MM.1S (cell line): ENCODE measurements at places on chromosomes 2 and 18.

- no peak for DNase-seq
Measured at GRCh38 chr18:59039449-59039848, 100.2 kb upstream of the SEC11C start.

- no peak for DNase-seq
Measured at GRCh38 chr2:158497486-158497885, 40.7 kb downstream of the PKP4 start.

DNA sequence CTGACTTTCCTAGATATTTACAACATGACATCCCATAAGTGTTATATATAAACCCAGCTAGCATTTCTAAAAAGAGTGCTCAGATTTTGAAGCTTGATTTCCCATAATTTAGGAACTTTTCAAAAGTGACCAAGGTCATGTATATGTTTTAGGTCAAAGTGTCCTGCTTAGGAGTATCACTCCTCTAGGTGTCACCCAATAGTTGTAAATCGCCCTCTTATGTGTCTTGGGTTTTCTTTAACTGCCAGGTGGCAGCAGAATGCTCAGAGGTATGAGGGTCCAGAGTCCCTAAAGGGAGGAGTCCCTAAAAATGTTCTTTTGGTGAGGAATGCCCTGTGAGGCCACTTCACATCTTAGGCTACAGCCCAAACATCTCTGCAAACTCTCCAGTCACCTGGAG, 358.3 kb downstream of the CELF4 start:
- no peak for DNase-seq

DNA sequence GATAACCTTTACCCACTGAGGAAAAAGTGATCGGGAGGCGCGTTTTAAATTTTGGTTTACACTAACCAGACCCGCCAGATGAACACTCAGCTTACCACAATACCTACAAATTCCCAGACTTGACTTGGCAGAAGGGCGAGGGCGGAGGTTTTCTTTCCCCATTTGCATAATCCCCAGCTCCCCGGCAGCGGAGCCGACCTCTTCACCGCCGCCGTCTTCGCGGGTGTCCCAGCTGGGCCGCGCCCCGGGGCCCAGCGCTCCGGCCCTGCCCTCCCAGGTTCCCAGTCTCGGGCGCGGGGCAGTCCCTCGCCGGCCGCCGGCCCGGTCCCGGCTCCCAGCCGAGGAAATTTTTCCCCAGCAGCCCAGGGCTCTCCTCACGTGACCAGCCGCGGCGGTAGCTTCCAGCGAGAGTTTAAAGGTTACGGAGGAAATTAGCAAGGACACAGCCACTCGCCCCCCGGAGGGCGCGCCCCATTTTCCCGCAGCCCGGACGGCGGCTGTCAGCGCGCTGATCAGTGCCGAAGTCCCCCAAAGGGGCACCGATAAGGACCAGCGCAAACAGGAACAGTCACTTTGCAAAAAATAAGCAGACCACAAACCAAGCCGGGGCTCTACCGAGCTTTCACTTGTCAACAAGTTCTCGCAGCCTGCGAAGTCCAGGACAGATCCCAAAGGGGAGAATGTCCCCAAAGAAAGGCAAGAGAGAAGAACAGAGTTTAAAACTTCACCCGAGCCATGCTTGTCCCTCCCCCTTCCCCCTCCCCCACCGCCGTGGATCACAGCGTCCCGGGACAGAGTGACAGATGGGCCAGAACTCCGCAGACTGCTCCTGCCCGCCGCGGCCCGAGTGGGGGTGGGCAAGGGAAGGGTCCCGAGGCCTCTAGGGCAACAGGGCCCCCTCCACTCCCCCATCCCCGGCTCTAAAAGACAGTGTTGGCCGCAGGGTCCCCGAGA, 1.3 kb upstream of the PRKCE start:
- DNase-seq = peak; percentile 63

- DNase-seq = no peak
Measured at GRCh38 chr18:36130883-36131653, 1.4 kb downstream of the ELP2 start.

GRCh38 chr2:190819840-190820301, 60.8 kb upstream of the GLS start:
- DNase-seq = no peak

DNA sequence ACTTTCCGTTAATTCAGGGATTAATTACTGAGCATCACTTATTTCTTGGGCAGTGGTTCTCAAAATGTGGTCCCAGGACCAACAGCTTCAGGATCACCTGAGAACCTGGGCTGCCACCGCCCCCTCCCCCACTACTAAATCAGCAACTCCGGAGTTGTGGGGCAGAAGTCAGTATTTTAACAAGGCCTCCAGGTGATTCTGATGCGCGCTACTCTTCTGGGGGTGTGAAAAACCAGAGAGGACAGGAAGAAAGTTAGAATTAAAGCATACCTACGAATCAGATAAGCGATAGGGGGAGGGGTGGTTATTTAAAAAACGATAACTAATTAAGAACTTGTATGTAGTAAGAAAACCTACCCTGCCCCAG, 319 bp downstream of the ZSCAN30 start:
- DNase-seq = no peak

GRCh38 chr2:218743068-218743467, 32.4 kb downstream of the TTLL4 start:
- DNase-seq = no peak

DNA sequence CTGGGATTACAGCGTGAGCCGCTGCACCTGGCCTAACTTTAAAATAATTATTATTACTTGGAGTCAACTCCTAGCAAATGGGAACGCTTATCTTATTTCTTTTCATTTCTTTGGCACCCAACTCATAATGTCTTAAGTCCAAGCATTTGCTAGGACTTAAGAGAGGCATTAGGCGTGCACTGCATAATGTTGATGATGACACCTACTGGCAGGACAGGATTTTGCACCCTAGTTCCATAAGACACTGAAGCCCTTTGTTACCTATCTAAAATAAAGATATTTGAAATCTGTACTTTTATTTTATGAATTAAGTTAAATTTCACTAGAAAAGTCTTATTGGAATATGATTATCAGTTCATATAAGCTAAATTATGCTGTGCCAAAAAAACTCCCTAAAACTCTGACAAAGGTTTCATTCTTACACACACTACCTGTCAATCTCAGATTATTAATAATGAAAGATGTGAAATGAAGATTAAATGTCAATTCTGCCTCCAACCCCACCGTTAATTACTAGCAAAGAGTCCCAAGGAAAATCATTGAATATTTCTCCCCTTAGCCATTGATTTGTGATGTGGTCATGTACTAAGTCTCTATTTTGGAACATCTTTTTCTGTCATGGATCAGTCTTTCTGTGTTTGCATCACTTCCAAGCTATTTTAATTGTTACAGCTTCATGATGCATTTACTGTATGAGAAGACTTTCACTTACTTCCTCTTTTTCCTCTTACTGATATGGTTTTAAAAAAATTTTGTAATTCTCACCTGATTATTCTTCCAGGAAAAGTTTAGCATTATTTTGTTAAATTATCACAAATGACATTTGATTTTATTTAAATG, 12.7 kb upstream of the CDH2 start:
- peak; percentile 67 for DNase-seq

- no peak for DNase-seq
Measured at GRCh38 chr2:54770211-54770610, 46.7 kb downstream of the EML6 start.

DNA sequence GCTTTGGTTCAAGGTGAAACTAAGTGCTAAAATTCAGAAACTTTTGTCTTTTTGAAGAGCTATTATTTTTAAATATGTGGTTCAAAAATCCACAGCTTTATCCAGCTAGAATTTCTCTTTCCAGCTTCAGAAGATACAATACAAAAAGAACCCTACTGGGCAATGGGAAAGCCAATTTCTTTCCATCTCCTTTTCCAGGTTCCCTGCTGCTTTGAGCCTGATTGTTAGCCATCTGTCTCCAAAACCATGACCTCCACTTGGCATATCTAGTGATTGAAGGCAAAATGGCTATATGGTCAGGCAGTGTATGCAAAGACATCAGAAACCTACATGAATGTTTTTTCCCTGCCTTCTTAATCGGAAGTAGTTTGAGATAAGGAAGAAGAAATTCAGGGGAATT, 134.1 kb downstream of the KCNH7 start:
- no peak for DNase-seq

DNA sequence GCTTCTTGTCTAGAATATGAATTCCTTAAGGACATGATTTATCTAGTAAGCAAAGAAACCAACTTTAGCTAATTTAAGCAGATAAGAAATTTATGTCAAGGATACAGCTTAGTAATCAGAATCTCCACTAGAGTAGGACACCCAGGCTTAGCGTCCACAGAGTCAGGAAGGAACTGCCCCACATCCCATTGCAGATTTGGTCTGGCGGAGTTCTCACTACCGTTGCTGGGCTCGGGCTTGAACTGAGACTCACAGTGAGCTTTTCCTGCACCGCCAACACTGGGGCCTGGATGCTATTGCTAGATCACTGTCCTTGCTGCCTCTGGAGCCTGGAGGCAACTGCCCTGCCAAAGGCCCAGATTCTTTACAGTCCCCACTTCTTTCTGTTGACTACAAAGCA, 68.1 kb downstream of the SMAD4 start:
- no peak for DNase-seq

- DNase-seq = no peak
Measured at GRCh38 chr2:609881-610280, 67.3 kb downstream of the TMEM18 start.

DNA sequence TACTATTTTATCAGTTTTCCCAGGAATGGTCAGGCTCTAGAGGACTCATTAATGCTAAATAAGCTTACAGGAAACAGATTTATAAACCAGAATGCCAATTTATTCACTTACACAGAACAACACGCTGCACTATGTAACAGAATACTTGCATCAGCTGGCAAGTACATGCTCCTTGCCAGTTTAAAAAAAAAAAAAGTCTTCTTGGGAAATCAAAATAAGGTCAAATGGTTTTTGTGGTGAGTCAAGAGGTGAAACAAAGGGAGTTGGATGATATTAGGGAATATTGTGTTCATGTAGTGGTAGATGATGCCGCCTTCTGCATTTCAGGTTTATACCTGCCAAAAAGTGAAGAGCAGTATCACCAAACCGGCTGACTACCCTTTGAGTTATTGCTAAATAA, 1322.1 kb upstream of the ZEB2 start:
- no peak for DNase-seq

DNA sequence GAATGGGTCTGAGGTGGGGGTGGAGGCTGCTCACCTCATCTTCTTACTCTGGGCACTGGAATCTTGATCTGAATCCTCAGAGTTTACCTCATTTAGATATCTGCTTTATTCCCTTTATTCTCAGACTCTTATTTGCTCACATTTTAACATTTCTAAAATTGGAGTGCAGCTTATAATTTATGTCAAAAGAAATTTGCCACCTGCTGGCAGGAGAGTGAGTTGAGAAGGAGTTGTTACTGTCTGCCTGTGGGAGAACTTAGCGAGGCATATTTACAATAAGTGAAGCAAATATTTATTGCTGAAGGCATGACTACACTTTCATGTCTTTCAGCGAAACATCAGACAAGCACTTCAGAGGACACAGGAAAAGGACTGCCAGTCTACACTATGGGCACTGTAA, 16.4 kb upstream of the KIAA2012 start:
- DNase-seq = no peak

DNA sequence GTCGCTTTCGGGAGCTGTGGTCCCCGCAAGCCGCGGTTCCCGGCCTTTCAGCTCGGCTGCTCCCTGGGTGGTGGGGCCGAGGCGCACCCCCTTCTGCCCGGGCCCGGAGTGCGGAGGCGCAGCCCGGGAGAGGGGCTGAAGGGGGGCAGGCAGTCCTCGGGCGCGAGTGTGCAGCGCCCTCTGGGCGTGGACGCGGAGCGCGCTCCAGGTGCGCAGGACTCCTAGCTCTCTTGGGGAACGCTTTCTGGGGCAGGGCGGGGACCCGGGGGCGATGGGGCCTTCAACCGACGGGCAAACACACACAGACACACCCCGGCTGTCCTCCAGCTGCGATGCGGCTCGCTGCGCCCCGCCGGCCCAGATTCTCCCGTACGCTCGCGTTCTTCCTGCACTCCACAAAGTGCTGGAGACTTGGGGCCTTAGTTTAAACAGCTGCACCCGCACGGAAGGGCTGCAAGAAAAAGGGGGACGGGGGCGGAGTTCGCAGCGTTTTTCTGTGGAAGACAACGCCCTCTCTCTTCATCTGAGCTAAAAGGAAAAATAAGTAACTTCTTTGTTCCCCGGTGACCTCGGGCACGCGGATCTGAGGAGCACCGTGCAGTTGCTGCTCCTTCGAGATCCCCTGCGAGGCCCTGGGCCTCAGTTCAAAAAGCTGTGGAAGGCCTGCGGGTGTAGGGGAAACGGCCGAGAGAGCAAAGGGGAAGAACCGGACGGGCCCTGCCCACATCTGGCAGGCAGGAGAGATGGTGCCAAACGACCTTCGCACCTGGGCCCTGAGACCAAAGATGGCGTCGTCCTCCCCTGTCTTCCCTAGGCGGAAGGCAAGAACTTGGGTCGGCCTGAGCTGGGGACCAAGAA, 593 bp upstream of the SDC1 start:
- DNase-seq = peak; percentile 93

GRCh38 chr2:176650838-176651555, 381.8 kb downstream of the MTX2 start:
- no peak for DNase-seq

GRCh38 chr2:233416199-233416598, 61.9 kb downstream of the DGKD start:
- DNase-seq = no peak

DNA sequence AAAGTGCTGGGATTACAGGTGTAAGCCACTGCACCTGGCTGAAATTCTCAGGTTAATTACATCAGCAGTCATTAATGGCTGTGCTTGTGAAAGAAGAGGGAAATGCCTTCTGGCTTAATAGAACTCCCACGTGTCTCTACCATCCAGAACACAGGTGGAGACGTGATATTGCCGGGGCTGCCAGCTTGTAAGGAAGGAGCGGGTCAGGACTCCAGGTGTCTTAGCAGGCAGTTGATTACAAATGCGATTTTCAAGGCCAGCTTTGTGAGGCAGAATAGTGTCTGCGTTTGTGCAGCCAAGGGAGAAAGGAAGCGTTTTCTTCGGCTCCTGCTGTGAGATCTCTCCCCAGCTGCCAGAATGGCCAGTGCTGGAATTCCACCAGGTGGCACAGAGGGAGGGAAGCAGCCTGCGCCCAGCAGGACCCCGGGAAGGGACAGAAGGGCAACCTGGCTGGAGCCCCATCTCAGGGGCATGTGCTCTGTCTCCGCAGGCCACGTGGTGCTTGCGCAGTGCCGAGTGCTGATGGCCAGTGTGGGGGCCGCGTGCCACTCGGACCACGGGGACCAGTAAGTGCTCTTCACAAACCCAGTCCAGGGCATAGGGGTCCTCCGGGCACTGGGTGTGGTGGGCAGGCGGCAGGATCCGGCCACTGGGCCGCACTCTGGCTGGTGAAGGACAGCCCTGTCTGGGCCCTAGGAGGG, 3.7 kb upstream of the ESPNL start:
- DNase-seq = no peak

GRCh38 chr2:97765933-97766332, 52.6 kb downstream of the ZAP70 start:
- DNase-seq = no peak

DNA sequence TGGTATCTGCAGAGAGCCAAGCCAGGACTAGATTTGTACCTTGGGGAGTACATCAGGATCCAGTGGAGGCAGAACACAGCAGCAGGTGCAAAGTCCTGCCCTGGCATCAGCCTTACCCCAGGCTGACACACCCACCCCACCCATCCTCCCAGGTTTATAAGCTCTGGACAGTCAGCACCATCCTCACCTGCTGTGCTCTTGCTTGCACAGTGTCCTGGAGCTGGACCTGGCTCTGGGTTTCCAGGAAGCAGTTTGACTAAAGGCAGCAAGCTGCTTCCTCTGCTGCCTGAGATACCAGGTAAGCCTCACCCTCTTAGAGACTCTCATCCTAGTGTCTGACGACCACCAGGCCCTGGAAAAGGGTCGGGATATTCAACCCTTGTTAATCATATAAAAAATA, at the start of gene SULT1C3:
Gene SULT1C3, plus strand, starts transcription at position 183 of the 400 bp plus-strand sequence. CDS start 7,227 bp downstream, outside the sequence.
- no peak for DNase-seq

- DNase-seq = no peak
Measured at GRCh38 chr18:11323359-11323819, 174.0 kb upstream of the PIEZO2 start.
